ENCODE measurements at places on chromosomes 3 and 15.

- DNase-seq: no peak
Measured at GRCh38 chr3:76941376-76941775, 98.5 kb upstream of the ROBO2 start.

GRCh38 chr3:70728311-70728710, 415.9 kb upstream of the MDFIC2 start:
- no peak for DNase-seq

DNA sequence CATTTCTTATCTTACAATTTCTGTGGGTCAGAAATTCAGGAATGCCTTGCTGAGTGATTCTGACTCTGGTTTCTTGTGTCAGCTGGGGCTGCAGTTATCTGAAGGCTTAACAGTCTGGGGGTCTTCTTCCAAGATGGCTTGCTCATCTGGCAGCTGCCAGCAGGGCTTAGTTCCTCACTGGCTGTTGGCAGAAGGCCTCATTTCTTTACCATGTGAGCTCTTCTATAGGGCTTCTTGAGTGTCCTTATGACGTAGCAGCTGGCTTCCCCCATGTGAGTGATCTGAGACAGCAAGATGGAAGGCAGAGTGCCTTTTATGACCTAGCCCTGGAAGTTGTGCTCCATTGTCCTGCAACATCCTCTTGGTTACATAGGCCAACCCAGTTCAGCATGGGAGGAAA, 82.0 kb upstream of the PDZRN3 start:
- no peak for DNase-seq

GRCh38 chr3:195613468-195614069, 29.8 kb upstream of the APOD start:
- DNase-seq: no peak

DNA sequence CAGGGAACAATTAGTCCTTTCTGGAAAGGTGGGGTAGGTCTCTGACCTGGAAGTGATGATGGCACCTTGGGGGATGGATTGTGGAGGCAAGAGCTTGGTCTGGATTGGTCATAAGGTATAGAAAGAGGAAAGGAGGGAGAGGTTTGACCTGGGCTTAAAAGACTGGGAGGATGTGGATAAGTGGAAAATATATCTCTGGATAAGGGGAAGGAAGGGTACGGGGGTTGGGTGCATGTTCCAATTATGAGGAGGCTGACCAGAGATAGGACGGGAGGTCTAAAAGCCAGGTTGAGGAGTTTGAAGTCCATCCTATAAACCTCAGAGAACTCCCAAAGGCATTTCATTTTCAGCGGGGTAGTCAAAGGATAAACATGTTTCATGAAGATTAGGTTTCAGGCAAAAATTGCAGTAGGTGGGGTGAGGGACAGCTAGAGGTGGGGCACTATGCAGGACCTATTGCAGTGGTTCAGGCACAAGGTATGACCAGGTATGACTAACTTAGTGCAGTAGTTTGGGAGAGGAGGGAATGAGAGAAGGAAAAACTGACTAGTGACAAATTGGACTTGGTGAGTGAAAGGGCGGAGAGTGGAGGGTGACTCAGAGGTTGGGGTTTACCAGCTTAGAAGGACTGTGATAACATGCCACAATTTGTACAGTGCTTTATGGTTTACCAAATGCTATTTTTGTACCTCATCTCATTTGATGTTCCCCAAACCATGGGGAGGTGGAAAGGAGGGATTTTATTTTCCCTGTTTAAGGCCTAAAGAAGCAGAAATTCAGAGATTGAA, 10.7 kb downstream of the PDE8A start:
- DNase-seq: no peak

DNA sequence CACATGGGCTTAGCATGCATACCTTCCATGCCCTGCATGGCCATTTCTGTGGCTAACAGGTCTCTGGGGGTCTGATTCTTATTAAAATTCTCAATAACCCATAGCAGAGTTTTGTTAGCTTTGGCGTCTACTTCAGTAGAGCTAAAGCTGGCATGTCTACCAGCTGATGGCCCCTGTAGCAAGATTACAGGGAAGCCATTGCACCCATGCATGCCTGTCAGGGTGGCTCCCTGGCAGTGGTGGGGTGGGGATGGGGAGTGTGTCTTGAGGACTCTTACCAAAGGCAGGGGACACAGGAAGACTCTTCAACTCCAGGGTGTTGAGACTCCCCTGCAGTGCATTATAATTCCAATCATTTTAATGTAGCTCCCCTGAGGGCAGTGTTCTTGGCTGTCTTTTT, 4.7 kb downstream of the KY start:
- no peak for DNase-seq

DNA sequence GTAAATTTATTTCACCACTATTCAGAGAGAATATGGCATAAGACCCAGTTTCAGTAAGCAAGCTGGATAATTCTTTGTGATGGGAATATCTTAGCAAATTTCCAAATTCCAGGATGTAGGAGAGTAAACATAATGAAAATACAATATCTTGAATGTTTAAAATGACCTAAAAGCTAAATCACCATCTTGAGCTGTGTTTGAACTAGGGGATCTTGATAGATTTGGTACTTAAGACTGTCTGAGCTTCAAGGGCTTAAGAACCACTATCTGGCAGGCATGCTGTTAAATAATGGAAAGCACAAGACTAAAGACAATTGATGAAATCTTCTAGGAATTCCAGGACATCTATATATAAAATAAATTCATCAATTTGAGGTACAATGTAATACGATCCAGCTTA, 217.7 kb downstream of the ATP8B4 start:
- DNase-seq: no peak

DNA sequence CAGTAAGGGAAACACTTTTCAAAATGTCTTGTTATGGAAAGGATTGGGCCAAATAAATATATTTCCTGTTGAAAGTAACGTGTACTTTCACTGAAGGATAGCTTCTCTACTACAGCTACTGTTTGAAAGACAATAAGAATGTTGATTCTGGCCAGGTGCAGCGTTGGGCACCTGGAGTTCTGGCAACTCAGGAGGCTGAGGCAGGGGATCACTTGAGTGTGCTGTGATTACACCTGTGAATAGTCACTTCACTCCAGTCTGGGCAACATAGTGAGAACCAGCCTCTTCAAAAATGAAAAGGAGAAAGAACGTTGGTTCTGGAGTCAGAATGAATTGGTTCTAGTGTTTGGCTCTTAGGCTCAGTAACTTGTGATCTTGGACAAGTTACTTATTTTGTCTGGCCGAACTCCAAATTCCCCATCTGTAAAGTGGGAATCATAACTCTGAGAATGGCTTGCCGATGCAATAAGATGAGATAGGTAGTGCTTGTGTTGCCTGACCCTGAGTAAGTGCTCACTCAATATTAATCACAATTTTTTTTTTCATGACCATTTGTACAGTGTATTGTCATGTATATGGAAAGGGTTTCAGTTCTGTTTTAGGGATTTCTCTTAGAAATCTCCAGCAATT, 310.8 kb downstream of the PTPRG start:
- DNase-seq: no peak

GRCh38 chr15:87269566-87269965, 987.0 kb downstream of the NTRK3 start:
- DNase-seq: no peak

- DNase-seq: no peak
Measured at GRCh38 chr15:92914768-92915221, 14.7 kb downstream of the CHD2 start.

DNA sequence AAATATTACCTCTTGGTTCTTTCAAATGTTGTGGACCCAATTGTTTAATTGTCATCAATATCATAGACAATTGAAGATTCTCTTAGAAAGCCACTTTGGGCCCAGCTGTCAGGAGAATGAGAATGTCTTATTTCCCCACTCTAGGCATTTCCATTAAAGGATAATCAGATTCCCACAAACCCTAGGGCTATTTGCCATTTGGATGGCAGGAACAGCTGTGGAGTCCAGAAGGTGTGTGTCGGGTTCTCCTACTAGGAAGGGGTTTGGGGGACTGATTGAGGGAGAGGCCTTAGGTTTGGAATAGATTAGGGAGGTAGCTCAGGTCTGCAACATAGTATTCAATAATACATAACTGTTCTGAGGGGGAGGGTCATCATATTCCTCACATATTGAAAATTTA, 35.2 kb upstream of the PLSCR5 start:
- DNase-seq: no peak

- no peak for DNase-seq
Measured at GRCh38 chr15:25947323-25948314, 84.5 kb upstream of the ATP10A start.

- DNase-seq: no peak
Measured at GRCh38 chr3:156642750-156643728, 31.4 kb upstream of the TIPARP start.

GRCh38 chr3:136255672-136256406, 5.7 kb downstream of the PCCB start:
- no peak for DNase-seq

GRCh38 chr3:133927540-133928066, 31.9 kb upstream of the RAB6B start:
- DNase-seq: peak; percentile 36

DNA sequence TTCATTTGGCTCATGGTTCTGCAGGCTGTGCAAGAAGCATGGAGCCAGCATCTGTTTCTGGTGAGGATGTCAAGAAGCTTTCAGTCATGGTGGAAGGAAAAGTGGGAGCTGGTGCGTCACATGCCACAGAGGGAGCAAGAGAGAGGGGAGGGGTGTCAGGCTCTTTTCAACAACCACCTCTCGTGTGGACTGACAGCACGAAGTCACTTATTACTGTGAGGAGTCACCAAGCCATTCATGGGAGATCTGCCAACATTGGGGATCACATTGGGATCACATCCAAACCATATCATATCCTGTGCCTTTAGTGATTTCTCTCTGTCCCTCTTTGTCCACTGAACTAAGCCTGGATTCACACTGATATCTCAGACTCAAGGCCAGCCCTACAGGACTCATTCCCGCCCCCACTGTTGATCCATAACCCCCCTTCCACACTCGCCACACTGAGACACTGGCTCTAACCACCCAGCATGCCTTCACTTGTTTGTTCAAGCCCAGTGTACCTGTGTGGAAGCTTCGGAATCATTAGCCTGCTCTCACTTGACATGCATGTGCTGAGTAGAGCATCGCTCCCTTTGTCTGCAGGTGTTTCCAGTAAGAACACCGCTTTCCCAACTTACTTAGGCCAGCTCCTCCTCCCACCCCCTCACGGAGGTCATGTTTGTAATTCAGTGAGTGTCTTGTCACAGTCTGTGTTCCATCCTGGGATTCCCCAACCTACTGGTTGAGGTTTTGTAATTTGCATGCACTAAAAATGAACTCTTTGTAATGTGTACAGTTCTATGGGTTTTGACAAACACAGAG, 132.2 kb downstream of the KLF13 start:
- no peak for DNase-seq

DNA sequence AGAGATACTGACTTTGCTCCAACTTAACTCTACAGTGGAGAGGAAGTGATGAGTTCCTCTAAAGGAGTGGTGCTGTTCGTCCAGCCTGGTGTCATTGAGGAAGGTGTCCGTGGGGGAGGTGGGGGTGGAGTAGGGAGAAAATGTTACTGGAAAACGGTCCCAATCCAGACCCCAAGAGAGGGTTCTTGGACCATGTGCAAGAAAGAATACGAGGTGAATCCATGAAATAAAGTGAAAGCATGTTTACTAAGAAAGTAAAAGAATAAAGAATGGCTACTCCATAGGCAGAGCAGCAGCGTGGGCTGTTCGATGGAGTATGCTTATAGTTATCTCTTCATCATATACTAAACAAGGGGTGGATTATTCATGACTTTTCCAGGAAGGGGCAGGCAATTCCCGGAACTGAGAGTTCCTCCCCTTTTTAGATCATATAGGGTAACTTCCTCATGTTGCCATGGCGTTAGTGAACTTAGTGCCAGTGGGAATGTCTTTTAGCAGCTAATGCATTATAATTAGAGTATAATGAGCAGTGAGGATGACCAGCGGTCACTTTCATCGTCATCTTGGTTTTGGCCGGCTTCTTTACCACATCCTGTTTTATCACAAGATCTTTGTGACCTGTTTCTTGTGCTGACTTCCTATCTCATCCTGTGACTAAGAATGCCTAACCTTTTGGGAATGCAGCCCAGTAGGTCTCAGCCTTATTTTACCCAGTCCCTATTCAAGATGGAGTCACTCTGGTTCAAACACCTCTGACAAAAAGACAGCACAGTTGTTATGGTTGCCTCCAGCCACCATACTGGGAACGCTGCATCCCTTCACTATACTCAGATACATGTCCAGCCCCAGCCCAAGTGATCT, 38.6 kb downstream of the CLEC3B start:
- peak; percentile 93 for DNase-seq

GRCh38 chr3:159788291-159788690, 200.3 kb upstream of the IL12A start:
- DNase-seq: peak; percentile 36

DNA sequence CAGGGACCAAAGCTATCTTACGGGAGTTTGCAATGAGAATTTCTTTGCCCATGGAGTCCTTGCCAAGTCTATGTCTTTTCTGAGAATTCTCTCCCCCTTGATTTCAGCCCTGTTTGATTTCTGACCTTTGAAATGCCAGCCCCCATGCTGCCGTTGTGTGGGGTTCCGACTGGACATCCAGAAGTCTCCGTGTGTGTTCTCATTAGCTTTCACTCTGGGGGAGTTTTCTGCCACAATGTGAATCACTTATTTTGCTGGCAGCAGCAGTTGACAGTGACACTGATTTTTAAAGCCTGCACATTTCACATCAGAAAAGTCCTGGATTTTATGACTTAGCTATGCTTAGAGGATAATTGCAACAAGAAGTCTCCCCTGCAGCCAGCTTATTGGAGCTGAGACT, 98.4 kb upstream of the CTDSPL start:
- DNase-seq: no peak

GRCh38 chr3:48299746-48300712, 33.4 kb downstream of the SPINK8 start:
- no peak for DNase-seq

GRCh38 chr15:101024706-101025500, 105.7 kb downstream of the LRRK1 start:
- DNase-seq: no peak

DNA sequence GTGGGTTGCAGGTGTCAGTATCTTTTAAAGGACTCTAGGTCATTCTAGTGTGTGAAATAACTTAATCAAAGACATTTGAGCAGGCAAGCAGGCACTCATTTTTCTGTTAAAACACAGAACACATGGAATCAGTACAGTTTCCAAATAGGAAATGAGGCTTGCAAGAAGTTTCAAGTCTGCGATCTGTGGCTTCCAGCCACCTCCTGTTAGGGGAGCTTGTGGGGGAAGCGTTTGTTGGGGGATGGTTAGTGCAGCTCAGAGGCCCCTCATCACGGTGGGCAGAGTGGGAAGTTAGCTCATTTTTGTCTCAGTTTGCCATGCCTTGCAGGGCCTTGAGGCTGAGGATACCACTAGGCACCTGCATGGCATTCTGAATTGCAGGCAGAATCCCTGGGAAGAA, 59.9 kb downstream of the SLC6A11 start:
- no peak for DNase-seq

- DNase-seq: no peak
Measured at GRCh38 chr3:18445401-18446148, 20.4 kb upstream of the SATB1 start.

DNA sequence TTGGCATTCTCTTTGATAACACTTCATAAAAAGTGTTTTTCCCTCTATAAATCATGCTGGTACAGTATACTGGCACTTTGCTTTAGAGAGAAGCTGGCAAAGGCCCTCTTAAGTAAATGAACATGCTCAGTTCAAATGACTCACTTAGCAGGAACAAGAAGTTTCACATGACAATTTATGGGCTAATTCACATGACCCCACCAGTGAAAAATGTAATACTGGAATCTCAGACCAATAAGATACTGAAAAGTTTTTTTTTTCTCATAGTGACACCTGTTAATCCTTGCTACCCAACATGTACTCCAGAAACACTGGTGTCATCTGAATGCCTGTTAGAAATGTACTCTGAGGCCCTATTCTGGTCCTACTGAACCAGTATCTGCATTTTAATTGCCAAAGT, 13.9 kb downstream of the BTBD1 start:
- no peak for DNase-seq

- no peak for DNase-seq
Measured at GRCh38 chr3:129384594-129385323, 43.7 kb downstream of the EFCAB12 start.
